ENCODE measurements at places on chromosomes 6 and 20. TPM values are rescaled to one million over a fixed set of nuclear protein-coding genes. Genes with fewer than 3 reads are reported as not detected.

- peaks cover 3% of the 10 kb centered on the region for H3K27me3 ChIP-seq
- H3K36me3 ChIP-seq = no peaks in the 10 kb centered on the region
- H3K4me3 ChIP-seq = no peak overlapping the region
- H3K4me1 ChIP-seq = peaks cover 15% of the 10 kb centered on the region
- no peak for DNase-seq
Observed at GRCh38 chr20:24102290-24102689, 113.7 kb upstream of the GGTLC1 start.

GRCh38 chr6:56040223-56040622 is 164.8 kb upstream of the BMP5 start:
- H3K4me3 ChIP-seq = no peak overlapping the region
- H3K27me3 ChIP-seq = no peaks in the 10 kb centered on the region
- no peaks in the 10 kb centered on the region for H3K4me1 ChIP-seq
- H3K36me3 ChIP-seq = no peaks in the 10 kb centered on the region
- DNase-seq = no peak
- H3K27ac ChIP-seq = no peak overlapping the region

DNA sequence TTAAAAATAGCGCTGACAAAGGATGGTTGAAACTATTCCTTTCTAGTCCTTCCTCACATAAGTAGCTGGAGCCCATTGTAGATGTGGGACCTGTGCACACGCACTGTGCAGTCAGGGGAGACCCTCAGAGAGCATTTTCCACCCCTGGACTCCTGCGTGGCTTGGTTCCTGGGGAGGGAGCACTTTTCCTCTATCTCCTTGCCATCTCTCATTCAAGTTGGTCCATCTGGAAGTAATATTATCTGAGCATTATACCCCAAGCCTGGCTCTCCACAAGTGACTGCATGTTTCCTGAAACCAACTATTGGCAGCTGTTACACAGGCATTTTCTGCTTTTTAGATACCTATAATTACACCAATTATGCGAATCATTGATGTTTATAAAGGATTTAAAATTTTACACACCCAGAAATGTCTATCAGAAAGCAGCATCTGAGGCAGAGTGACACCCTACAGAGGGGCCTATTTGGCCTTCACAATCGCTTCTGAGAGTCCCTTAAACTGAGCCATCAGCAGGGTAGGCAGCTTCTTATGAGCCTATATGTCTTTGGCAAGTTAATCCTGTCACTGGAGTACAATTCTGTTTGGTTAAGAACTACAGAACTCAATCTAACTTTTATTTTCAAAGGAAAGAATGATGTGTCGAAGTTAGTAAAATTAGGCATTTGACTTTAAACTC is 18.7 kb downstream of the SOX4 start:
- no peaks in the 10 kb centered on the region for H3K27me3 ChIP-seq
- no peaks in the 10 kb centered on the region for H3K36me3 ChIP-seq
- no peak overlapping the region for H3K4me3 ChIP-seq
- no peak for DNase-seq
- H3K4me1 ChIP-seq = peaks cover 3% of the 10 kb centered on the region

The TNFRSF6B gene
- 16.1 TPM for total RNA-seq

The EPHA7 gene
- 1.3 TPM for total RNA-seq

The ULBP3 gene
- total RNA-seq = 0.78 TPM

- H3K27ac ChIP-seq = no peak overlapping the region
- no peaks in the 10 kb centered on the region for H3K27me3 ChIP-seq
- H3K36me3 ChIP-seq = no peaks in the 10 kb centered on the region
- no peak overlapping the region for H3K4me3 ChIP-seq
Observed at GRCh38 chr6:124792386-124792785, 169.9 kb upstream of the RNF217 start.

DNA sequence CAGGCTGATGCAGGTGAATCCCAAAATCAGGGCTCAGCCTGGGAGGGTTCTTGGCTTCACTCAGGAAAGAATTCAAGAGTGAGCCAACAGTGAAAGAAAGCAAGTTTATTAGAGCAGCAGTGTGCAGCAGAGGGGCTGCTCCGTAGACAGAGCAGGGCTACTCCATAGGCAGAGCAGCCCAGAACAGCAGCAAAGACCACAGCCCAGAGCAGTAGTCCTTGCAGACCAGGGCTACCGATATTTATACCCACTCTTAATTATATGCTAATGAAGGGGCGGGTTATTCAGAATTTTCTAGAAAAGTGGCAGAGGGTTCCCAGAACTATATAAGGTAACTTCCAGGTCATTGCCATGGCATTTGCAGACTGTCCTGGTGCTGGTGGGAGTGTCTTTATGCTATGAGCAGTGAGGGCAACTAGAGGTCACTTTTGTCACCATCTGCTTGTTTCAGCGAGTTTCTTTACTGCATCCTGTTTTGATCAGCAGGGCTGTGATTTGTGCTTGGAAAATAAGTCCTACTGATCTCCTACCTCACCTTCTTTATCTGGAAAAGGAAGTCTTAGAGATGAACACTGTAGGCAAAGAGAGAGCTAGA is 39.8 kb upstream of the PTPN1 start:
- peaks cover 5% of the 10 kb centered on the region for H3K4me1 ChIP-seq
- H3K4me3 ChIP-seq = no peak overlapping the region
- H3K27ac ChIP-seq = no peak overlapping the region
- no peaks in the 10 kb centered on the region for H3K27me3 ChIP-seq
